ENCODE measurements at places on chromosomes 2 and 18. TPM values are rescaled to one million over a fixed set of nuclear protein-coding genes. Genes with fewer than 3 reads are reported as not detected.

GRCh38 chr2:133241224-133241571 is 327.1 kb downstream of the NCKAP5 start:
- no peak for DNase-seq
- no peaks in the 10 kb centered on the region for H3K36me3 ChIP-seq
- H3K27me3 ChIP-seq, result no peaks in the 10 kb centered on the region
- no peak overlapping the region for H3K27ac ChIP-seq
- no peak overlapping the region for H3K4me3 ChIP-seq

- H3K27me3 ChIP-seq, result no peaks in the 10 kb centered on the region
- no peak overlapping the region for H3K4me3 ChIP-seq
- no peaks in the 10 kb centered on the region for H3K4me1 ChIP-seq
- DNase-seq, result no peak
Observed at GRCh38 chr2:107132070-107132469, 246.1 kb upstream of the ST6GAL2 start.

GRCh38 chr18:35189510-35189909 is 51.3 kb upstream of the ZNF397 start:
- H3K36me3 ChIP-seq, result no peaks in the 10 kb centered on the region
- H3K27ac ChIP-seq, result no peak overlapping the region
- H3K4me1 ChIP-seq, result no peaks in the 10 kb centered on the region
- DNase-seq, result no peak

DNA sequence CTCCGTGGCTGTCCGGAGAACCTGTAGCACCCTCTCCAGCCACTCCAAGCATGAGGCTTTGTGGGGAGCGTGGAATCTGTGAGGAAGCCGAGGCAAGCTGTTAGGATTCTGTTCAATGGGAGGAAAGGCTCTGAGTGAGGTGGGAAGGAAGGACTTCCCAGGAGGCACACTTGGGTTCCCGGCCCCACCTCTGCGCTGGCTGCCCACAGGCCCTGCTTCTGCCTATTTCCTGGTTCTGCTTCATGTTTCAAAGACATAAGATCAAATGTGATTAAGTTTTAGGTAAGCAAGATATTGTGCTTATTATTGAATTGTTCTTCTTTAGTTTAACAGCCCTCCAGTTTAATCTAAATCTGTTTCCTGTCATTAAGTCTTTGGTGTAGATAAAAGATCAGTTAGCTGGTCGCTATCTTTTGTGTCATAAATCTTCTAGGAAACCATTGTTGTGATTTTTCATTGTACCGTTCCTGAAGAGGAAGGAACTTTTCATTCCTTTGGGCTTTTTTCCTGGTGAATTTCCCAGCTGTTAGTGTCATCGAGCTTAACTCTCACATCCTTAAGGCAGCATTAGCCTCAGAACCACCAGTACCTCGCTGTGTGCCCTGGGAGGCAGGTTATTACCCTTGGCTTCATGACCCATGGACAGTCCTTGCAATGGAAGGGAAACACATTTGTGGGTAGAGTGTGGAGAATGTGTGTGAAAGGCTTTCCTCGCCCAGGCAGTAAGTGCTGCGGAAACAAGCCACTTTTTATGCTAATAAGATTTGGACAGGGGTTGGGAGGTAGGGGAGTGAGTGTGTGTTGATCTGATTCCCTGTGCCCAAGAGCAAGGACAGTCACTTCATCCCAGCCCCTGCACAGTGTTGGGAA is 61.9 kb upstream of the ALPP start:
- peaks cover 16% of the 10 kb centered on the region for H3K36me3 ChIP-seq
- peak overlapping the region; percentile 81 for H3K27ac ChIP-seq
- H3K4me3 ChIP-seq, result no peak overlapping the region
- no peaks in the 10 kb centered on the region for H3K27me3 ChIP-seq
- peaks cover 34% of the 10 kb centered on the region for H3K4me1 ChIP-seq
- DNase-seq, result peak; percentile 44

GRCh38 chr2:61537277-61537949 is 743 bp downstream of the XPO1 start:
- peak overlapping the region; percentile 89 for H3K4me3 ChIP-seq
- no peaks in the 10 kb centered on the region for H3K36me3 ChIP-seq
- H3K27ac ChIP-seq, result peak overlapping the region; percentile 89
- H3K27me3 ChIP-seq, result no peaks in the 10 kb centered on the region
- peak; percentile 35 for DNase-seq

DNA sequence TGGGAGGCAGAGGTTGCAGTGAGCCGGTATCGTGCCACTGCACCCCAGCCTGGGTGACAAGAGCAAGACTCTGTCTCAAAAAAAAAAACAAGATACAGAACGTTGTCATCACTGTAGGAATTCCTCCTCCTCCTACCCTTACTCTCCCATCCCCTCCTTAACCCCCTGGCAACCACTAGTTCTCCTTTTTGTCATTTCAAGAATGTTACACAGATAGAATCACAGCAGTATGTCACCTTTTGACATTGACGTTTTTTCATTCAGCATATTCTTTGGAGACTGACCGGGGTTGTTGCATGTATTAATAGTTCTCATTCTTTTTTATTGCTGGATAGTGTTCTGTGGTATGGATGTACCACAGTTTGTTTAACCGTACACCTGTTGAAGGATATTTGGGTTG is 32.4 kb downstream of the TTLL4 start:
- no peaks in the 10 kb centered on the region for H3K4me1 ChIP-seq
- H3K27ac ChIP-seq, result no peak overlapping the region
- H3K36me3 ChIP-seq, result peaks cover 96% of the 10 kb centered on the region
- H3K27me3 ChIP-seq, result no peaks in the 10 kb centered on the region

- no peak overlapping the region for H3K4me3 ChIP-seq
- DNase-seq, result no peak
- no peak overlapping the region for H3K27ac ChIP-seq
- peaks cover 30% of the 10 kb centered on the region for H3K4me1 ChIP-seq
- H3K36me3 ChIP-seq, result no peaks in the 10 kb centered on the region
- H3K27me3 ChIP-seq, result no peaks in the 10 kb centered on the region
Observed at GRCh38 chr2:158482594-158482993, 25.8 kb downstream of the PKP4 start.

DNA sequence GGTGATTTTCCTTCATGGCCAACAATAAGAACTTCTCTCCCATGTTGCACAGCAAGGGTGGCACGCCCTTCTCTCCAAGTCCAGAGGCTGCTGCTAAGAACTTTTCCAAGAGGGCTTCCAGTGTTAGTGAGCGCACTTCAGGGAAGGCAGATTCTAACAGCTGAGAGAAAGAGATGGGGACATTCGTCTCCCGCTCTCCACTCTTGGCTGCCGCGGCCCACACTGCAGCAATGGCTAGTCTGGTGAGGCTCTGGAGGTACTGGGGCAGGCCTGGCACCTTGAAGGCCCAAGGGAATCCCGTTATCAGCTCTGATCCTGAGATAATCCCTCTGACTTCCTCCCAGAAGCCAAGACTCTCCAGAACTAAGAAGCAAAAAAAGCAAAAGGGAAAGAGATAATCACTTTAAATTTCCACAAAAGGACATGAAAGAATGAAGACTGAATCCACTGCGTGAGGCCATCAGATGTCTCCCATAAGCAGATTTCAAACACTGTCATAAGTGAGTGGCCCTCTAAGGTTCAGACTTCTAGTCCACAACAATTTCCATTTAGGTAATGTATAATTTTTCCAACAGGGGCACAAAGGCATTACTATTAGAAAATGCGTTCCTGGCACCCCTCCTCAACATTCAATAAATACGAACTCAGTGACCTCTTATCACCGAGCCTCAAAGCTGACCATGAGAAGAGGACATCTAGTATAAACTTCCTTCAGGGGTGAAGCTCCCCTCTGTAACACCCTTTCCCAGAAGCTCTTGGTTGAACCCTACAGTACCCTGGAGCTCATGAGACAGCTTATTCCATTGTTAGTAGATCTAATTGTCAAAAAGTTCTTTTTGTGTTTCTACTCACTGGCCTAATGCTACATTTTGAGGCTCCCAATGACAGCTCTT is 66.7 kb upstream of the ZFP36L2 start:
- peak overlapping the region; percentile 76 for H3K27ac ChIP-seq
- peaks cover 8% of the 10 kb centered on the region for H3K4me1 ChIP-seq
- H3K36me3 ChIP-seq, result peaks cover 23% of the 10 kb centered on the region
- no peak overlapping the region for H3K4me3 ChIP-seq

- H3K36me3 ChIP-seq, result no peaks in the 10 kb centered on the region
- H3K4me3 ChIP-seq, result no peak overlapping the region
- DNase-seq, result no peak
- H3K27ac ChIP-seq, result no peak overlapping the region
Observed at GRCh38 chr2:206378835-206379234, 64.5 kb upstream of the ADAM23 start.

DNA sequence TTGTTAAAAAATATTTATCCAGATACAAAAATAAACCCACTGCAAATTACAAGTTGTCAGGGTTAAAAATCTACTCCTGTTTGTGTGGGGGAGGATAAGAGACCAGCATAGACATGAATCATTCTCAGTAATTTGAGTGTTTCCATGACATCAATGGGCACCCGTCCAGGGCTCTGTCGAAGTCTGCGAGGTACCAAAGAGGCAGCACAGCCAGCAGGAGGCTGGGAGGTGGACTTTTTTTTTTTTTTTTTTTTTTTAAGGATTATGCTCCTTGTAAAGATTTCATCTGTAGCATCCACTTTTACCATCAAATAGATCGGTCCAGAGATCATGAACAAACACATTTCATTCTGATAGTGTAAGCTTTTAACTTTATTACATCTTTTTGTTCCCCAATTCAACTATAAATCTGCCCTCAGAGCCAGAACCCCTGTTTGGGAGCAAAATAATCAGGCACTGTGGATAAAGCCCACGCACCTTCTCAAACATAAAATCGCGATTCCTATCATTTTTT is 182.0 kb downstream of the TCF4 start:
- H3K27ac ChIP-seq, result peak overlapping the region; percentile 54
- no peaks in the 10 kb centered on the region for H3K36me3 ChIP-seq
- H3K27me3 ChIP-seq, result no peaks in the 10 kb centered on the region
- DNase-seq, result peak; percentile 47
- no peak overlapping the region for H3K4me3 ChIP-seq
- peaks cover 21% of the 10 kb centered on the region for H3K4me1 ChIP-seq

DNA sequence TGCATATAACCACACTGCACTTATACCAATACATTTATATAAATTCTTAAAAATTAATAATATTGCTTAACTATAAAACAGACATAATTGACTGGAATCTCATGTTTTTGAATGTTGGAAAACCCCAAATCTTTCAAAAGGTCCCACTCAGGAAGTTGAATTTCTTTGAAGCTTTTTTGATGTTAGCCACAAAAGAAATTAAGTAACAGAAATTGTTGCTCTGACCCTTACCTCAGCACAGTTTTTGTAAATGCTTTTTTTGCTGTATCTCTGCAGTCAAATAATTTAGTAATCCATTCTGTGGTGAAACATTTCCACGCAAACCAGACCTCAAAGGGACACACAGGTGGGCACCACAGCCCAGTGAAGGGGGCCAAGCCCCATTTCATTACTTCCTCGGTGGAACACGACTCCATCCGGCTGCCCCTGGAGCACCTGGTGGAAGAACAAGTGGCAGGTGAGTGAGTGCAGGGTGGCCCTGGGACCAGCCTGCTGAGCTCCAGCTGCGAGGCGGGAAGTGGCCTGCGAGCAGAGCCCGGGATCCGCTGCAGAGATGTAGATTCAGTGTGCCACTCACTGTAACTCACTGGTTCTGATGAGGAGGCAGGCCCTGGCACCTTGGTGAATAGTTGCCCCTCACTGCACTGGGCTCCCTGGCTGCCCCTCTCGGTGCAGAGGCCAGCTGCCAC is 8.4 kb downstream of the SCLY start:
- no peak for DNase-seq
- peaks cover 75% of the 10 kb centered on the region for H3K36me3 ChIP-seq
- no peaks in the 10 kb centered on the region for H3K4me1 ChIP-seq
- H3K27ac ChIP-seq, result no peak overlapping the region
- H3K4me3 ChIP-seq, result no peak overlapping the region

DNA sequence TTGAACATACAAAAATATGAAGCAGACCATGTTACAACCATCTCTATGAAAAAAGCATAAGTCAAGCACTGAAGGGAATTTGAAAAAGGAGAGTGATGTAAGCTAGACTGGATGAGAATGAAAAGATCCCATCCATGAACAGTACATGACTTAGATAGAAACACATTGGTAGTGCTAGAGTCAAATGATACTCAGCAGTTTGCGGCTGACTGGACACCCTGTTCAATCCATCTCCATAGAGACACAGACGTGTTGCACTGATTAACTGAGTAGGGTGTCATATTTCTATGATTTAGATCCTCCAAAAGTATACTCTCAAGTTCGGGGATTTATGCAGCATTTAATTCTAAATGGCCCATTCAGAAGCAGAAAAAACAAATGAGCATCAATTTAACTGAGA is 674.3 kb upstream of the NRXN1 start:
- DNase-seq, result peak; percentile 15
- H3K27ac ChIP-seq, result no peak overlapping the region
- no peak overlapping the region for H3K4me3 ChIP-seq
- no peaks in the 10 kb centered on the region for H3K27me3 ChIP-seq
- H3K36me3 ChIP-seq, result no peaks in the 10 kb centered on the region
- no peaks in the 10 kb centered on the region for H3K4me1 ChIP-seq

- no peaks in the 10 kb centered on the region for H3K27me3 ChIP-seq
- no peaks in the 10 kb centered on the region for H3K36me3 ChIP-seq
- H3K4me3 ChIP-seq, result no peak overlapping the region
Observed at GRCh38 chr2:228655331-228655730, 473.8 kb upstream of the SPHKAP start.

- no peaks in the 10 kb centered on the region for H3K27me3 ChIP-seq
- H3K36me3 ChIP-seq, result peaks cover 28% of the 10 kb centered on the region
- H3K4me1 ChIP-seq, result no peaks in the 10 kb centered on the region
- H3K4me3 ChIP-seq, result no peak overlapping the region
Observed at GRCh38 chr2:215403441-215404347, 32.2 kb downstream of the FN1 start.

GRCh38 chr2:236863729-236864126 is 222.0 kb upstream of the COPS8 start:
- H3K27me3 ChIP-seq, result no peaks in the 10 kb centered on the region
- no peaks in the 10 kb centered on the region for H3K36me3 ChIP-seq
- H3K4me1 ChIP-seq, result no peaks in the 10 kb centered on the region

DNA sequence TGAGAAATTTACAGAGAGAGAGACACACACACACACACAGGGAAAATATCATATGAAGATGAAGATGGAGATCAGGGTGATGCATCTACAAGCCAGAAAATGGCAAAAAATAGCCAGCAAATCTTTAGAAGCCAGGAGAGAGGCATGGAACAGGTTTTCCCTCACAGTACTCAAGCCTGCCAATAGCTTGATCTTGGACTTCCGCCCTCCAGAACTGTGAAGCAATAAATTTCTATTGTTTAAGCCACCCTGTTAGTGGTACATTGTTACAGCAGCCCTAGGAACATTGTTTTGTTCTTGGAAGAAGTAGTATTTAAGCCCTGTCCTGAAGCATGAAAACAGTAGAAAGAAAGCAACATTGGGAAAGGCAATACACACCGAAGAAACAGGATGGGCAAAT is 292.0 kb upstream of the LRP1B start:
- DNase-seq, result no peak
- no peak overlapping the region for H3K4me3 ChIP-seq
- no peaks in the 10 kb centered on the region for H3K36me3 ChIP-seq
- no peak overlapping the region for H3K27ac ChIP-seq

The KCNK3 gene
- 0.87 TPM for total RNA-seq

The TCF23 gene
- not detected for total RNA-seq

The NFATC1 gene
- 5.4 TPM for total RNA-seq

The CCDC74B gene
- total RNA-seq, result 1.2 TPM

The ATIC gene
- total RNA-seq, result 85.2 TPM

The IL37 gene
- not detected for total RNA-seq

The ADI1 gene
- 67.2 TPM for total RNA-seq

The C2orf66 gene
- not detected for total RNA-seq

The ZBTB7C gene
- total RNA-seq, result 47.8 TPM

The ATP8B1 gene
- 107 TPM for total RNA-seq

The SERPINB4 gene
- not detected for total RNA-seq

The SETBP1 gene
- 29.2 TPM for total RNA-seq

The TTR gene
- not detected for total RNA-seq

The GPR155 gene
- 43.1 TPM for total RNA-seq

The CCNYL1 gene
- 23.3 TPM for total RNA-seq

All from stomach (tissue), 19 donors.